ENCODE measurements at places on chromosomes 3 and 15. TPM values are rescaled to one million over a fixed set of nuclear protein-coding genes. Genes with fewer than 3 reads are reported as not detected.

The PPP2R3A gene
- total RNA-seq: 0.05 TPM

The CCDC33 gene
- not detected for total RNA-seq

The SLC12A1 gene
- total RNA-seq: not detected

The EIF2A gene
- 93.0 TPM for total RNA-seq

The RTP1 gene
- total RNA-seq: not detected

The PTX3 gene
- not detected for total RNA-seq

The GFM1 gene
- total RNA-seq: 49.1 TPM

The ADAMTSL3 gene
- not detected for total RNA-seq

The CHRFAM7A gene
- not detected for total RNA-seq

The GADL1 gene
- not detected for total RNA-seq

The EFCC1 gene
- total RNA-seq: not detected

The NDN gene
- 3.8 TPM for total RNA-seq

The CMC1 gene
- total RNA-seq: 19.1 TPM

The ZBED2 gene
- 95.1 TPM for total RNA-seq

The CCDC54 gene
- not detected for total RNA-seq

The RYK gene
- total RNA-seq: 10.5 TPM

The TM4SF18 gene
- total RNA-seq: not detected

The FYCO1 gene
- total RNA-seq: 24.7 TPM

The GABRB3 gene
- total RNA-seq: not detected

The LRRC31 gene
- total RNA-seq: not detected

The ARGFX gene
- not detected for total RNA-seq

The C3orf20 gene
- total RNA-seq: 0.24 TPM

The RBP2 gene
- total RNA-seq: not detected

The CD200 gene
- total RNA-seq: 14.0 TPM

The SERINC4 gene
- 0.17 TPM for total RNA-seq

The SAMD7 gene
- total RNA-seq: not detected

The SEMA3F gene
- not detected for total RNA-seq

The HERC2 gene
- 46.3 TPM for total RNA-seq

The RYR3 gene
- total RNA-seq: not detected

The ASTE1 gene
- total RNA-seq: 10.8 TPM

The FSIP1 gene
- 0.91 TPM for total RNA-seq

The SLC12A8 gene
- total RNA-seq: 0.15 TPM

The ISLR gene
- total RNA-seq: not detected

The MOBP gene
- total RNA-seq: not detected

The TIMP4 gene
- total RNA-seq: not detected

The MST1R gene
- total RNA-seq: 4.8 TPM

The HTR3E gene
- not detected for total RNA-seq

The ILDR1 gene
- total RNA-seq: 0.37 TPM

The ITGA11 gene
- 0.90 TPM for total RNA-seq

The ZPLD1 gene
- not detected for total RNA-seq

The TYRO3 gene
- 1.5 TPM for total RNA-seq

The LMAN1L gene
- total RNA-seq: 3.8 TPM

The UBL7 gene
- total RNA-seq: 46.1 TPM

All from T-helper 1 cell treated with Interleukin-12 subunit alpha and Interleukin-12 subunit beta and Interleukin-4 antibody, amounts not matched to agents 30 ng/mL and 1 ng/mL, for 36 hours (primary cell).